IMR-90 (cell line): ENCODE measurements at places on chromosomes 1 and 21. TPM values are rescaled to one million over a fixed set of nuclear protein-coding genes. Genes with fewer than 3 reads are reported as not detected.

Gene SV2A
- 15.4 and 16.4 TPM in 2 replicates for total RNA-seq

DNA sequence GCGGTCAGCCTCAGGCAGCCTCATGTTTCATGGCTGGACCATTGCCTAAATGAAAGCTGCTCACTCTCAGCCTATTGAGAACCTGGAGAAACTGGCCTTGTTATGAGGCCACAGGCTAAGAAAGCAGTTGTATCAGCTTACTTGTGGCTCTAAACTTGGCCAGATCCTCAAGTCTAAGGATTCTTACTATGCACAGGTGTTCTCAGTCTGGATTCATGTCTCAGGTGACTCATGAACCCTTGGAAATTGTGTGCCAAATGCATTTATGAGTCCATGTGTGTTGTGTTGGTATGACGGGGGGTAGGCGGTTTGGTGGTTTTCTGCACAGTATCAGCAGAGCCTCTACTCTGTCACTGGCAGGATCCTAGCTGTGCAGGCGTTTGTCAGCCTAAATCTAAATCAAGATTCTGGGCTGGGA, 90.4 kb downstream of the ROR1 start:
- peak; percentile 16 for DNase-seq

Gene KIAA1614
- 1.7 and 1.8 TPM in 2 replicates for total RNA-seq

GRCh38 chr1:179984942-179985341, 30.3 kb downstream of the CEP350 start:
- DNase-seq = no peak

Gene LYPLAL1
- total RNA-seq = 4.8 and 11.4 TPM in 2 replicates

- DNase-seq = no peak
These were observed 140.8 kb downstream of the ASTN1 start for GRCh38 chr1:177023726-177024125.

DNA sequence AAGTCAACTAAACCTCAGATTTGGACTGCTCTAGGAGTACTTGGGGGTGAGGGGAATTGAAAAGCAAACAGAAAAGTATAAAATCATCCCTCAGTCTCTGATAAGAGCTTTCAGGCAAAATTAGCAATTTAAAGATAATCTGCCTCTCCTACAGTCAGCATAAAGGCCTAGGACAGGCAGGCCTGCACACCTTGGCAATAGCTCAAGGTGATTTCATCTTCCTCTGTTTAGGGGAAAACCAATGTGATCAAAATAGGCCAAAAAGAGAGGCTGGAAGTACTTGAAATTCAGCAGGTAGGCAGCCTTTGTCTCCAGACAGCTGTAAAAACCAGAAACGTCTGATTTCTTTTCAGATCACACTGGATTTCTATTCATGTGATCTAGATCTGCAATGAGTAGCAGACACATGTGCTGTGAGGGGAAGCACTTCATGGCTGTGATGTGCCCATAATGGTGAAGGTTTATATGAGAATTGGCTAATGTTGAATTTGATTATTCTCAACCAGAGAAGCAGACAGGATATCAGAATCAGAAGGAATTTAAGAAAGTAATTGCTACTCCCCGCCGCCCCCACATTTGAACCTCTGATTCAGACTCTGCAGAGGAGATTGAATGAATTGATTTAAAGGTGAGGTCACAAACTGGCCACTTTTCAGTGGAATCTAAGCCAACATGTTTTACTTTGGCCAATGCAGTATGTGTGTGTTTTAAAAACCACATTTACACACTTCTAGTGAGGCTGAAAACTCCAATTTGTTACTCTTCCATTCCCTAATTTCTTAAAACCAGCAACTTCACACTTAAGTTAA, 45.8 kb upstream of the DNASE2B start:
- DNase-seq = peak; percentile 57

DNA sequence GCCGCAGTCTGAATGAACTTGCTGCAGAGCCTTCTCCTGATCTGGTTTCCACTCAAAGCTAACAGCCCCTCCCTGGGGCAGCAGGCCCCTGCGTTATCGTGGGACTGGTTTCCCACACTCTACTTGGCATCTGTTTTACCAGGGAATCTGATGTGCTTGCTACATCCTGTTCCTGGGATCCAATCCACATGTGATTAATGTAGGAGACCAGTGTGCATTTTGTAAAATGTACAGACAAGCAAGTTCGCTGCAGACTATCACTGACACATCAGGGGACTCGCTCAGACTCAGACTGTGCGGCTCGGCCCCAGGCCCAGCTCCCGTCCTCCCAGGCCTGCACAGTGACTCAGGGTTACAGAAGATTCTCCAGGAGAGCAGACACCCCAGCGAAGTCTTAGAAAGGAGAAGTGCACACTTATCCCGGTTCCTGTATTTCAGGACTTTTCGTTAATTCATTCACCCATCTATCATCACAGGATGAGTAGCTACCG, 340.1 kb downstream of the MATN1 start:
- no peak for DNase-seq

GRCh38 chr1:172753964-172754363, 95.1 kb downstream of the FASLG start:
- DNase-seq = no peak

- no peak for DNase-seq
These were observed 40.6 kb upstream of the DUSP10 start for GRCh38 chr1:221782477-221782876.

DNA sequence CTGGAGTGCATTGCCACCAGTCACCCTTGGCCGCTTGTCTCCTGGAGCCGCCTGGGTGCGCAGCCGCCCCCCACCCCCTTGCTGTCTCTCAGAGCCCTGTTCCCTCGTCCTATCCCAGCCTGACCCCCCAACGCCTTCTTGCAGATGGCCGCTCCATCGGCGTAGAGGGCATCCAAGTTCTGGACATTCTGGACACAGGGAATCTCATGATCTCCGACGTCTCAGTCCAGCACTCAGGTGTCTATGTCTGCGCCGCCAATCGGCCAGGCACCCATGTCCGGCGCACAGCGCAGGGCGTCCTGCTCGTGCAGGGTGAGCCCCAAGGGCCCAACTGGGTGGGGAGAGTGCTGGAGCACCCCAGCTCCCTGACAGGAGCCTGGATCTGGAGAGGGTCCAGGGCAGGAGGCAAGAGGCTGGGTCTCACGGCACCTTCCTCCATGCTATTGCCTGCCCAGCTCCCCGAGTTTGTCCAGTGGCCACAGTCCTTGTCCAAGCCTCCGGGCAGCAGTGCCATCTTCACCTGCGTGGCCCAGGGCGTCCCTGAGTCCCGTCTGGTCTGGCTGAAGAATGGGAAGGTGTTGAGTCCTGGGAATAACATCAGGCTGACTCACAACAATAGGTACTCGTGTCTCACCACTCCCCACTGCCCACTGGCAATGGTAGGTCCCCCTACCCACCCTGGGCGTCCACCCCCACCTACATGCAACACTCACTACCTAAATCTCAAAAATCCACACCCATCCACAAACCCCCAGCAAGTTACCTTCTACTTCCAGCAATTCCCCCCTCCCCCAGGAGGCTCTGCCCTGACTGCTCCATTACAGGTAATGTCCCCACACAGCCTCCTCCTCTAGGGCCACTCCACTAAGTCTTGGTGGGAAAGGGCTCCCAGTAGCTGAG, 24.6 kb downstream of the SLC27A3 start:
- DNase-seq = no peak

Gene PRAMEF26
- not detected in 2 replicates for total RNA-seq

- no peak for DNase-seq
These were observed 111.1 kb downstream of the ZSCAN20 start for GRCh38 chr1:33583567-33583966.

Gene CD5L
- total RNA-seq = not detected in 2 replicates

Gene AXDND1
- total RNA-seq = under 0.01 TPM in 1 of 2 replicates, not detected in the other

DNA sequence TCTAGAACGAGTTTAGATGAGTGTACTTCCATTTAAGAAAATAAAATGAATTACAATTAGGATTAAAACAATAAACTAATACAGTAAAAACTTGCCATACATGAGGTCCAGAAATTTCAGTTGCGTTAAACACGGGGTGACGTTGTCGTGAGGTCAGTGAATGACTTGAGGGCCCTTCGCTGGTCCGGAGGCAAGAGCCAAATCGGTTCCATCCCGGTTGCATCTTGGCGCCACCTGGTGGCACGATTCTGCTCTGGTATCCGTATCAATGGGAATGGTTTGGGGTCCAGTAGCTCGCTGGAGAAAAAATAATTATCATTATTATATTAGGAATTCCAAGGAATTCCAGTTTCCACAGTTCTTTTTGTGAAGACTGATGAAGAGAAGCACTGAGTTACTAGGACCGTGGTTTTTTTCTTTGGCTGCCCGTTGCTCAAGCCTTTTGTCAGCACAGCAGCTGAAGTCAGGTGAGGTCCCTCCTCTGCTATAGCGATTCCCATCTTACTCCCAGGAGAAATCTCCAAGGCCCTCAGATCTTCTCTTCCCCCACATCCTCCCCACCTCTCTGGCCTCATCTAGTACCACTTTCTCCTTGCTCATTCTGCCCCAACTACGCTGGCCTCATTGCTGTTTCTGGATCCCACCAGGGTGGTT, 161.4 kb downstream of the SLC35F3 start:
- peak; percentile 47 for DNase-seq

- no peak for DNase-seq
These were observed at the start of gene SLAMF6 for GRCh38 chr1:160522622-160523345. TSS of gene SLAMF6 (minus strand) at chr1:160523255. CDS start at chr1:160523192, 63 bp downstream.

Gene LPAR3
- 0.18 and 0.28 TPM in 2 replicates for total RNA-seq

GRCh38 chr1:89931964-89932363, 62.9 kb upstream of the ZNF326 start:
- no peak for DNase-seq

GRCh38 chr1:171277534-171277933, 29.2 kb downstream of the FMO1 start:
- DNase-seq = no peak

GRCh38 chr1:62790716-62791115, 6.8 kb downstream of the ATG4C start:
- no peak for DNase-seq

DNA sequence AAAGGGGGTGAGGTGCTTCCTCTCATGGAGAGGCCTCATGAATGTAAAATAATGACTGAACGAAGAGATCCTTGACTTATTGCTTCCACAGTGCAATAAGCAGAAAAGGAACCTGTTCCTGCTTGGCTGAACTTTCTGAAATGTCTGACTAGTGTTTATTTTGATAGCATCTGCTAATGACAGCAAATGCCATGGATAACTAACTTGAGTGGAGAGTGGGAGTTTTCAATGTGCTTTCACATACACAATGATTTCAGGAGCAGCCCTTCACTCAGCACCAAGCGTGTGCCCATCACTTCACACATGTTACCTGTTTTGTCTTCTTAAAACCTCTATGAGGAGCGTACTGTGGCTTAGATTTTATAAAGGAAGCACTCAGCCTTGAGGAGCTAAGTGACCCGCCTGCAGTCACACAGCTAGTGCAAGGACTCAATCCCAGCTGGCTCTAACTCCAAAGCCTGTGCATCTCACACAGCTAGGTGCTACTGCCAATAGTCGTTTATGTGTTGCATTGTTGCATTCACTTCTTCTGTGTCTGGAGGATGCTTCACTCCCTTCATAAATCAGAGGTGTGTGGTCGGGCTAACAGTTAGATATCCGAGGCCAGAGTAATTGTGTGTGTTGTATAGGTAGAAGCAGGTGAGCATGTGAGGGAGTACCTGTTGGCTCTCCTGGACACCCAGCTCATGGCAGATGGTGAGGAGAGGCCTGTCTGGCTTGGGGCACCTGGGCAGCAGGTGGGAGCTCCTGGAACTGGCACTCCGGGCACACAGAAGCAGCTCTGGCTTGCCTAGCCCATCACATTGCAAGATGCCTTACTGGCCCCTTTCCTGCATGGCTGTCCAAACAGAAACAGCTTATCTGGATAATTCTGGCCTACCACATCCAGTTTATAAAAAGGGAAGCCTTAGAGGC, 12.8 kb downstream of the CASQ2 start:
- no peak for DNase-seq

Gene ADGRL2
- total RNA-seq = 36.9 and 42.7 TPM in 2 replicates

DNA sequence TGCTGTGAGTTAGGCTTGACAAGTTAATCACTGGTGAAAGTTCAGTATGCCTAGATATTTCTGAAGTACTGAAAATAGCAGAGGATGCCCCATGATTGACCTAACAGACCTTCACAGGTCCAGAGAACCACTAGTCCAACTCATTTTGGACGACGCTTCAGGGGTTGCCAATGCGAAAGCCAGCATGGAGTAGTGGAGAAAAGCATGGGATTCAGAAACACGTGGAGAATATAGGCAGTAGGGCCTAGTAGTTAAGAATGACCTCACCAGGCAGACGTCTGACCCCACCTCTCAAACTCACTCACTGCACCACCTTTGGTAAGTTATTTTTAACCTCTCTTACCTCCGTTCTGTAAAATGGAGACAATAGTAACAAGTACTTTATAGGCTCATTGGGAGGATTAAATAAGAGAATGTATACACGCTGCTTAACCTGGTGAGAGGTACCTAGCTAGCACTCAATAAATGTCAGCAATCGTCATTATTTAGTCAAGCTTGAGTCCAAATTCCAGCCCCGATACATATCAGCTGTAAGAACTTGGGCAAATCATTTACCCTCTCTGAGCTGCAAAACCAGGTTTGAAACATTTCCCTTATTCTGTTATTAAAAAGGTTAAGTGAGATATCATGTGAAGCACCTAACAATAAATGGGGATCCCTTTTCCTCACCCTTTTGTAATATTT, 13.2 kb downstream of the PLPP3 start:
- no peak for DNase-seq

Gene MROH7
- total RNA-seq = not detected in 2 replicates

DNA sequence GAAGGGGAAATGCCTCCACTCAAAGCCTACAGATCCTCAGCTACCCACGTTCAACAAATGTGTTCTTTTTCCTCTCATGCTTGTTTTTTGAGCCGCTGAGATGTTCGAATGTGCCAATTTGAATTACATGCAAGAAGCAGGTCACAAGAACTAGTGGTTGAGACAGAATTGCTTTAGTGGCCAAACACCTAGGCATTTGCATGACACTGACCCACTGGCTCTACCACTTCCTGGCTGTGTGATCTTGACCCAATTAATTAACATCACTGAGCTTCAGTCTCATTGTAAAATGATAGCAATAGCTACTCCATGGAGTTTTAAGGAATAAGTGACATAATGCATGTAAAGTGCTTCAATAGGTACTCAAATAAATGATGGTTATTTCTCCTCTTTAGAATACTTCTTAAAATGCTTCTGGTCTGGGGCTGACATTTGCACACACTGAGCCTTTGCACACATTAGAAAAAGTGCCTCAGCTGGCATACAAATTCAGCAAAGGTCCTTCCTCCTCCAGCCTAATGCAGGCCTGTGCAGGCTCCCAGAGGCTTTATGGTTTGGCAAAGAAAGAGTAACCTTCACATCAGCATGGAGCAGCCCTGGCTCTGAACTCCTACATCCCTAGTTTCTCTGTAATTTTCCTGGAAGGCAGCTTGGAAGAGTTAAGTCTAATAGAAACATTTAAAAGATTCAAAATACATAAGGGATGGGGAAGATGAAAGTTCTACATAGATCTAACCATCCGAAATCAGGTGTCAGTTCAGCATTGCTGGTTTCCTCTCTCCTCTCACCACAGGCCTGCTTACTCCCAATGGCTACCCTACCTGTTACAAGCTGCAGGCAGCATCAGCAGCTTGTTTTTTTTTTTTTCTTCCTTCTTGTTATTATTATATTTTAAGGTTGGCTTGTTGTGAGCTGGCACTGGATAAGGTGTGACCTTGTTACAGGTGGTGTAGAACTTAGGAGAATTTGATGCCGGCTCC, 107.4 kb downstream of the TBX19 start:
- no peak for DNase-seq
